Right renal cortex interstitium (tissue), 3 donors: ENCODE measurements at places on chromosomes 1 and 21.
A peak's percentile ranks its signal among the peaks of the same experiment; 100 is the strongest.

- DNase-seq: no peak
Measured at GRCh38 chr1:93758842-93759515, 77.3 kb upstream of the BCAR3 start.

DNA sequence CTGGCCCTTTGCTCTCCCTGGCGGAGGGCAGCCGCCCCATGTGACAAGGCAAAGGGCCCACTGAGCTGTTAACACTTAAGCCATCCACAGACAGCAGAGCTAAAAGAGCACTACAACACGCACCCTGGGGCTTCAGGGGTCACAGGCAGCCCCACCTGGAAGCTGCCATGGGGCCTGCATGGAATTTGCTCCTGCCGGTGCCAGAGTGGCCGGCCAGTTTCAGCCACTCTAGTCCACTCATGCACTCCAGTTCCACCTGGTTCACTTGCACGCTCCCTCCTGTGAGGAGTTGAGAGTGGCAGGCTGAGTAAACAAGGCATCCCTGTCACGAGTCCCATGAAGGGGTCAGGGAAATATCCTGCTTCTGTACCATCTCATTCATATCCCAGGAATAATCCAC, 55.3 kb downstream of the RIMS3 start:
- DNase-seq: no peak

DNA sequence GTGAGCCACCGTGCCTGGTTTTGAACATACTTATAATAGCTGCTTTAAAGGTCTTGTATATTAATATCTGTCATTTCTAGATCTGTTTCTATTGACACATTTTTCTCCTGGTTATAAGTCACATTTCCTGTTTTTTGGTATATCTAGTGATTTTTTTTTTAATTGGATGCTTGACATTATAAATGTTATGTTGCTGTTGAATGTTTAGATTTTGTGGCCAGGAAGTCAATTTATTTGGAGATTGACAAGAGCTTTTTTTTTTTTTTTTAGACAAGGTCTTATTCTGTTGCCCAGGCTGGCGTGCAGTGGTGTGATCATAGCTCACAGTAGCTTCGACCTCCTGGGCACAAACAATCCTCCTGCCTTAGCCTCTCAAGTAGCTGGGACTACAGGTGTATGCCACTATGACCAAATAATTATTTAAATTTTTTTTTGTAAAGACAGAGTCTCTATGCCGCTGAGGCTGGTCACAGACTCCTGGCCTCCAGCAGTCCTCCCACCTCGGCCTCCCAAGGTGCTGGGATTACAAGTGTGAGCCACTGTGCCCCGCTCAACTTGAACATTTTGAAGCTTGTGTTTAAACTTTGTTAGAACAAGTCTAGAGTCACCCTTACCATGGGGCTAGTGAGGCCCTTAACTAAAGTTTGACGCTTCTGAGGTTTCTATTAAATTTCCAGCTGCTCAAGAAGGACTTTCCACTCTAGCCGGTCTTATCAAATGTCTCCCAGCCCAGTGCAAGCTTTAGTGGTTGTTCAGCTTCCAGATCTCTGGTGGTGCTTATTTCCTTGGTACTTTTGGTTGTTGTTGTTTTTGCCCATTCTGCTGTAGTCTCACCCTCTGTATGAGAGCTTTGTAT, 8.6 kb upstream of the CHI3L2 start:
- DNase-seq: no peak

DNA sequence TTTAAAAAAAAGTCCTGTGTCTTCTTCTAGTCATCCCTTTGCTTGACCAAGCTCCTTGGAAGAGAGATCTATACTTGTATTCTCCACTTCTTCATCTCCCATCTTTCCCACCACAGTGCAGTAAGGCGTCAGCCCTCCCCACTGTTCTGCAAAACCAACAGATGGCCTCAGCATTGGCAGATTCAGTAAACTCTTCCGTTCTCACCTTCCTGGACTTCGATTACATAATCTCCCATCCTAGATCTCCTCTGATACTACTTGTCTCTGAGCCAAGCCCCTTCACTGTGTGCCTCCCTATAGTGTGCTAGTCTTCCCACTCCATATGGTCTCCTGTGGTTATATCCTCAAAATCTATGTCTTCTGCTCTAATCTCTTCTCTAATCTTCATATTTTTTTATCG, 1.6 kb upstream of the COLGALT2 start:
- no peak for DNase-seq

DNA sequence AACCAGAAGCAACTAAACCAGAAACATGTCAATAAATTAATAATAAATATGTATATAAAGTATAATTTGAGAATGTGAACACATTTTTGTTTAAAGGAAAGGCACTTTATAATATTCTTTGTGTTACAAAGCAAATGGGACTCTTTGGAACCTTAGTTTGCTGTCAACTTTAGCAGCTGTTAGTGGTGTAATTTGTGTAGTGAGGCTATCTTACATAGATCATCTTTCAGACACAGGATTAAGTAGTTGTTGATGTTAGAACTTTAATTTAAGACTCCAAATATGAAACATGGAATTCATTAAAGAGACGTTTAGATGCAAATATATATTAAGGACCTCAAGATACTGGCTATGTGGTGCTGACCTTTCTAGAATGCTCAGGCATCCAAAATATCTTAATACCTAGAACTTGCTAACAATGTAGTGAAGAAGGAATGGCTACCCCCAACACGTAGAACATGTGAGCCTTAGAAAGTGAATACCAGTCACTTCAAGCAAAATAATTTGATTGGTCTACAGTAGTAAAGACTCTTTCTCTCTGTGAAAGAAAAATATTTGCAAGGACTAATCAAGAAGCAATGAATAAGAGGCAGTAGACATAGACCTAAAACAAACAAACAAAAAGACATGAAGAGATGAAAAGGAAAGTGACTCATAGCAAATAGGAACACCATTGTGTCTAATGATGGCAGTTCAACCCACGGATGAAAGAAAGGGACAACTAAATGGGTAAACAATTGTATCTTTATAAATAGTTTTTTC, 811.4 kb downstream of the USP25 start:
- DNase-seq: no peak

DNA sequence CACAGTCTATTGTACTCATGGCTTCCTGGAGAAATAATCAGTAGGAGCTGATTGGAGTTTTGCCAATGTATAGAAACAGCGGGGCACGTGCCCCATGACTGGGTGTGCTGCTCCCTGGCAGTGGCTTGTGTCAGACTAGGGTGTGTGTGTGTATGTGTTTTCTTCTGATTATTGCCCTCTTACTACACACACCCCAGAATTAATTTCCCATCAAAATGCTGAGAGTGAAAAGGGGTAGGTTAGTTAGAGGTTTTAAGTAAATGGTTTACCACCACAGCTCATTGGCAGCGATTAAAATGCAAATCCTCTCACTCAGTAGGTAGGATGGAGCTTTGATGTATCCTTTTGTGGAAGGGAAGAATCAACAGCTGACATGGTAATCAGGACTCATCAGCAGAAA, 29.9 kb downstream of the HHAT start:
- no peak for DNase-seq

GRCh38 chr1:29743264-29743663, 506.9 kb downstream of the PTPRU start:
- DNase-seq: no peak

- no peak for DNase-seq
Measured at GRCh38 chr1:70666381-70667140, 255.5 kb downstream of the CTH start.

DNA sequence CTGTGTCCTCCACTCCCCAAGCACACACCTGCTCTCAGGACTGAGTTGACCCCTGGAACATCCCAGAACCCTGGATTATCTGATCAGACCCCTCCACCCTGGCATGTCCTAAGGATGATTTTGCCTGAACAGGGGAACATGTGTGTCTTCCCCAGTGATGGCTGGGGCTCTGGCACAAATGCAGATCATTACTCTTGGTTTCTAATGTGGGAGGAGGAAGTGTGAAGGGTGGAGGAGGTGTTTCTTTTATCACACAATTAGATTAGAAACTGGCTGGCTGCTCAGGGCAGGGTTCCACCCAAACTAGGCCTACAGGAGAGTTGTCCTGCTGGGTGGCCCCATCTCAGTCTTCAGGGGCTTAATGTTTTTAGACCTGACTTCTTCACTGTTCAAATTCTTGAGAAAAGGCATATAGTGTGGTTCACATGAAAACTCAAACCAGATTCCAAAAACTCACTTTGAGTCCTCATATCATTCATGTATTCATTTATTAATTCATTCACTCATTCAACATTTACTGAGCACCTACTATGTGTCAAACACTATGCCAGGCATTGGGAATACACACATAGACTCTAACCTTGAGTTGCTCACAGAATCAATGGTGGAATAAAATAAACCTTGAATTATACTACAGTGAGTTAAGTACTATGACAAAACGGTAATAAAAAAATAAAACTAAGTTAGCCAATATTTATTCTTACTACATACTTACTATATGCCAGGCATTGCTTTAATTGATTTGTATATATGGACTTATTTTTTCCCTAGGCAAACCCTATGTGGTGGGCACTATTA, 221.8 kb upstream of the JUN start:
- no peak for DNase-seq

GRCh38 chr1:38918568-38918967, 23.1 kb downstream of the RHBDL2 start:
- DNase-seq: no peak

GRCh38 chr1:241706257-241706656, 54.2 kb downstream of the WDR64 start:
- DNase-seq: no peak

DNA sequence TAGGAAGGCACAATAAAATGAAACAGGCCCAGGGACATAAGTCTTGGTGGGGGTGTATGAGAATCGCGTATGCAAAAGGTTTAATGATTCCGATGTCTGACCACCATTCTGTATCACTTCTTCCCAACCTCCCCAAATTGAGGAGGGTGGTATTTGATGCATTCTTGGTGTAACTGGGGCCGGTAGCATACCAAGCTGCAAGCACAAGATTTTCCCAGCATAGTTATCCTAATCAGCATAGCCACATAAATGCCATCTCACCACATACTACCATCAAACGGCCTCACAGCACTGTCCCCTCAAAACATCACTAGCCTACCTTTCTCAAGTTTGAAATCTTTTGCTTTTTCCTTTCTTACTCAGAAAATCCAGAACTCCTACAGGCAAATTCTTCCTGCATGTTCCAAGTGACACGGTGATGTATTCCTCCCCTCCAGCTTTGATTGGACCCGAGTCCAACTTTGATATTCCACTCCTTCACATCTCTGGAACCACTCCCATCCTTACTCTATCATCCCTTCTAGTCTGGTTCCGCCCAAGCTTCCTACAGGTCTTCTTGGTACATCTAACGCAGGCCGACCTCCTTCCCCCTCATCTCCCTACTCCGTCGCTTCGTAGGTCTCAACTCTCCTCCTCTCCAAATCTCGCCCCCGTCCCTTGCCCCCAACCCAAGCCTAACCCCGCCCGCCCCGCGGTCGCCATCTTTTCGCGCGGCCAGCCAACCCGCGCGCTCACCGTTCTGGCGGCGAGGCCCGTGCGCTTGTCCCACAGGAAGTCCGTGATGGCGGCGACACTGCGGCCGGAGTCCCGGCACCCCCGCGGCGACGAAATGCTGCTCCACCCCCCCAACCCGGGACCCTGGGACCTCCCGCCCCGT, 600 bp downstream of the CLK2 start:
- peak; percentile 27 for DNase-seq

DNA sequence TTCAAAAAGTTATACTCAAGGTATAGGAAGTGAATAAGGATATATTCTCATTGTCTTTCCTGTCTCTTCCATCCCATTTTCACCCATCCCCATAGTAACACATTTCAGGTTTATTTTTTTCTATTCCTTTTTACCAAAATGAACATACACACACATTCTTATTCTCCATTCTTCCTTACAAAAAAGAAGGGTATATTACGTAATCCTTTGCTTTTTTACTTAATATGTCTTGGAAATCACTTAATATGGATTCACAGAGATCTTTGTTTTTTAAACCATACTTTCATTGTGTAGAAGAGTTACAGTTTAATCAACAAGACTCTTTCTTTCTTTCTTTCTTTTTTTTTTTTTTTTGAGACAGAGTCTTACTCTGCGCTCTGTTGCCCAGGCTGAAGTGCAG, 128.2 kb upstream of the BMP8A start:
- DNase-seq: no peak

DNA sequence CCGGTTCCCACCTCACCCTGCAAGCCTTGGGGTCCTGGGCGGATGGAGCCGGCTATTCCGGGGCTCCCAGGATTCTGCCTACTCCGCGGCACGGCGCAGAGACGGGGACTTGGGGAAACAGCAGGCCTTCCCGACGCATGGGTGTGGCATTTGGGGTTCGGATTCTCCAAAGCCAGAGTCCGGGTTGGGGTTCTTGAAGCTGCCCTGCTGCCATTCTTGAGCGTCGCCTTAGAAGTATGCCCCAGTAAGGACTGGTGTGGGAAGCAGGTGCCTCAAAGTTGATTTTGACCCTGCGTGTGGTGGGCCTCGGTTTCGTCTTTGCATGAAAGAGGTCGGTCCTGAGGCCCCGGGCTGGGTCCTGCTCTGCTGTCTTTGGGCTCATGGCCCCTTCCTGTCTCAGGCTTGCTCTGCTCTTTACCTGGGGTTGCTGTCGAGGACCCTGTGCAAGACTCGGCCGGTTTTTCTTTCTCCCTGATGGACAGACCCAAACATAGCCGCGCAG, 696 bp downstream of the GUK1 start:
- DNase-seq: no peak

- no peak for DNase-seq
Measured at GRCh38 chr1:237756304-237756967, 134.3 kb downstream of the ZP4 start.

GRCh38 chr1:64522740-64523139, 52.8 kb downstream of the CACHD1 start:
- no peak for DNase-seq

GRCh38 chr1:89279011-89279466, 6.4 kb upstream of the GBP5 start:
- no peak for DNase-seq

DNA sequence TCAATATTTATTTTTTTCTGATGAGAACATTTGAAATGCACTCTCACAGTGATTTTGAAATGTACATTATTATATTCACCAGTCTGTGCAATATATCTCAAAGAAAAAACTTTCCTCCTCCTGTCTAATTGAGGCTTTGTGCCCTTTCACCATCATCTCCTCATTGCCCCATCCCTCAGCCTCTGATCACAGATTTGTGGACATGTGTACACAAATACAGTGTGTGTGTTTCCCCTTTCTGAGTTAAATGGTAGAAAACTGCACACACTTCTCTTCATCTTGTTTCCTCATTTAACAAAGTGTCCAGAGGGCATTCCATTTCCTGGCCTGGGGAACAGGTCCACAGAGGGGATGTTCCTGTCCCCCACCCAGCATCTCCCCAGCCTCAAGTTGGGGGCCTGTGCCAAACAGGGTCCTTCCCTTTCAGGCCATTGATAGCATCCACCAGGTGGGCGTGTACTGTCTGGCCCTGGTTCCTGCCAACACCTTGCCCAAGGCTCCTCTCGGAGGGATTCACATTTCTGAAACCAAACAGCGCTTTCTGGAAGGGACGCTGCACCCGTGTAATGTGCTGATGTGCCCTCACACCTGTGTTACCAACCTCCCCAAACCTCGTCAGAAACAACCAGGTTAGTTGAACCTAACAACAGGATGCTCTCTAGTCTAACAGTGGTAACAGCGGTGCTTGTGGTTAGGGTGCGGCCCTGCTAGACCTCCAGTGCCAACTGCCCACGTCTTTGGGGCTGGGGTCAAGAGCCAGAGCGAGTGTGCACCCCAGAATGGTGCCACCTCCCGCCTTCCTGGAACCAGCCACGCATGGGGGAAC, 54.6 kb downstream of the S100B start:
- DNase-seq: no peak

- DNase-seq: no peak
Measured at GRCh38 chr21:17002594-17003257, 510.1 kb upstream of the CXADR start.
